Effector memory CD8-positive, alpha-beta T cell (primary cell): ENCODE measurements at places on chromosomes 16 and 17.

DNA sequence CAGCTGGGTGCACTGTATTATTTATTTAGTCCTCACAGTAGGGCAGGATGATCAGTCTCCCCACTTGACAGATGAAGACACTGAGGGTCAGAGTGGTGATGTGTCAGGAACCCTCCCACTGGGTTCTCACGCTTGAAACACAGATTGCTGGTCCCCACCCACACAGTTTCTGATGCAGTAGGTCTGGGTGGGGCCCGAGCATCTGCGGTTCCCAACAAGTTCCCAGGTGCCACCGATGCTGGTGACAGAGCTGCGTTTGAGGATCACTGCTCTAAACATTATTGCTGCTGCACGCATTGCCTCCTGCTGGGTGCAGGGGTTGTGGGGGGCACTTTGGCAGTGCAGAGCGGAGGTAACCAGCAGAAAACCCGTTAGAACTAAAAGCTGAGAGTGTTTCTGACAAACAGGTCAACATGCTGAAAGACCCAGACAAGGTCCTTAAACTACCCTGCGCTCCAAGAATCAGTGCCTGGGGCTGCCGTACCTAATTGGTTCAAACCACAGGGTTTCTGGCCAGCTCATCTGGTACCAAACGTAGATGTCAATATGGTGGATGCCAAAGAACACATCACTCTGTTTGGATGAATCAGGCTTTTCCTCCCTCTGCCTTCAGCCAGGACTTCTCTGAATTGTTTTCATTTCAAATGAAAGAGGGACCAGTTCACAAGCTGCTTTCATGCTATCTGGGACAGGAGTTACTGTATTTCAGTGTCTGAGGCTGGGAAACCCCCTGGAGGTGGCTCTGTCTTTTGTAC lies 76.0 kb downstream of the ABCC1 start:
- DNase-seq, result peak; percentile 7

- DNase-seq, result no peak
Measured at GRCh38 chr16:84500531-84500930, 3.9 kb downstream of the MEAK7 start.

DNA sequence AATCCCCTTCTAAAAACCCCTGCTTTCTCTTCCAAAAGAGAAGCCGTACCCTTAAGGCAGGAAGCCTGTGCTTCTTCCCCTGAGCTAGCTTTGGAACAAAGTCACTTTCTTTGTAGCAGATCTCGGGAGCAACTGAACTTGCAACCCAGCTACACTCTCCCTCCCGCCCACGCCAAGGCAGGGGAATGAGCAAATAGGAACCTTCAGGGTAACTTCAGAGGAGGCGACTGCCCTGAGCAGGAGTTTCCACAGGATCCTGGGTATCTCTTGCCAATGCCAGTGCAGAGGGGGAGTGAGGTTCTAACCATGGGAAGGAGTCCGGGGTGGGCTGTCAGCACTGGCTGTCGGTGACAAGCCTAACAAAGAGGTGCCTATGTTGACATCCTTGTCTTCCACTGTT lies 5.9 kb upstream of the PIRT start:
- DNase-seq, result no peak

- DNase-seq, result no peak
Measured at GRCh38 chr17:74466828-74467184, 372 bp downstream of the CD300A start.

DNA sequence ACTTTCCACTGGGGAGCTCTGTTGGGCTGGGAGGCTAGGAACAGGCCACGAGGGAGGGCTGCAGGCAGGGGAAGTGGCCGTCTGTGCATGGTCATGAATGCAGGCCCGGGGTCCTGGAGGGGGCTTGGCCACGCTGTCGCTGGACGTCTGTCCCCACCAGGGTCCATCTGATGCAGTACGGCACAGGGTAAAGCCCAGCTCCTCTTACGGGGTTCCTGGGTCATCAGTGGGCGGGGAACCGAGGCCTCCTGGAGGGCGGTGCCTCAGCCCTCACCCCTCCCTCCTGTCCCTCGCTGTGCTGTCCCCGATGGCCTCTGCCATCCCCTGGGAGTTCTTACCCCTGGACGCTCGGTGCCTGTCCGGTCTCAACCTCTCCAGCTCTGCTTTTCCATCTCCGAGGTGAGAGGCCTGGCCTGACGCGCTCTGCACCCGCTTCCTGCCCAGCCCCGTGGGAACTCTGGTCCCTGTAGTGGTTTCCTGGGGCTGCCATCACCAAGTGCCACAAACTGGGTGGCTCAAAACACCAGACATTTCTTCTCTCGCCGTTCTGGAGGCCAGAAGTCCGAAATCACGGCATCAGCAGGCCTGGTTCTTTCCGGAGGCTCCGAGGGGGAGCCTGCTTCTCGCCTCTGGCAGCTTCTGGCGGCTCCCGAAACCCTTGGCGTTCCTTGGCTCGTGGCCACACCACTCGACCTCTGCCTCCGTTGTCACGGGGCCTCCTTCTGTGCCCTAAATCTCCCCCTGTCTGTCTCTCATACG lies 182.8 kb downstream of the SEC14L1 start:
- DNase-seq, result no peak

DNA sequence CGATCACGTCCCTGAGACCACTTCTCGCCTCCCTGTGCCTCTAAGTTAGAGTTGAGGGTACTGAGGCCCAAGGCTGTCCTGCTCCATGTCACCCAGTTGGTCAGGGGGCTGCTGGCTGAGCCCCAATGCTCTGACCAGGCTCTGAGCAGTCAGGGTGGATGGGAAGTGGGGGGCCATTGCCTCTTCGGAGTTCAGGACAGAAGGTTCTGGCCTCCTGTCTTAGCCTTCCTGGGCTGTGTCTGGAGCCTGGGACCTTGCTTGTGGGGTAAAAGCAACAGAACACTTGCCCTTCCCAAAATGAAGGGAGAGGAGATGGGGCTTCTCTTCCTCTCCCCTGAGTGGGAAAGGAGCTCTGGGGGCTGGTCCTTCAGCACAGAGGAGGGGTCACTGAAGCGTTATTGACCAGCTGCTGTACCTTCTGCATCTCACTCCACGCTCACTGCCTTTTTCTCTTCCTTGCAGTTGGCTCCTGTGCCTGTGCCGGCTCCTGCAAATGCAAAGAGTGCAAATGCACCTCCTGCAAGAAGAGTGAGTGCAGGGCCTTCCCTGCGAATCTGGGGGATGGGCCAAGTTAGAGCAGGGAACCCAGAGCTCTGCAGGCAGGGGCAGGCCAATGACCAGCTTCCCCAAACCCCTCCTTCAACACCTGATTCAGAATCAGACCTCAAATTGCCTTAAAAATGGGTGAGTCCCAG lies 580 bp downstream of the MT1X start:
- no peak for DNase-seq

DNA sequence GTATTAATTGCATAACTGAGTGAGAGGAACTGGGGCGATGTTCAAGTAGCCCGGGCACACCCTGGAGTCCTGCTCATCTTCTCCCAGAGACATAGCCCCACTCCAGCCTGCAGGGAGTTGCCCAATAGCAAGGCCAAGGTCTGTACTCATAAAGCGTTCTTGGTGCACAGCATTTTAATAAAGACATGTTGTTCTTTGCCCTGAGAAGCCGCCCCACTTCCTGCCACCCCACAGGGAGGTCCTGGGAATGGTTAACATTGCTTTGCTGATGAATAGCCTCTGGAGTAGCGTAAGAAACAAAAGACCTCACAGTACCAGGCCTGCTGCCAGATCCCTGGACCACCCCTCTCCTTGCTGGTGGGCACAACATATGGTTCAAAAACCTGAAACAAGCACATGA lies 21.6 kb upstream of the CDH1 start:
- DNase-seq, result no peak

DNA sequence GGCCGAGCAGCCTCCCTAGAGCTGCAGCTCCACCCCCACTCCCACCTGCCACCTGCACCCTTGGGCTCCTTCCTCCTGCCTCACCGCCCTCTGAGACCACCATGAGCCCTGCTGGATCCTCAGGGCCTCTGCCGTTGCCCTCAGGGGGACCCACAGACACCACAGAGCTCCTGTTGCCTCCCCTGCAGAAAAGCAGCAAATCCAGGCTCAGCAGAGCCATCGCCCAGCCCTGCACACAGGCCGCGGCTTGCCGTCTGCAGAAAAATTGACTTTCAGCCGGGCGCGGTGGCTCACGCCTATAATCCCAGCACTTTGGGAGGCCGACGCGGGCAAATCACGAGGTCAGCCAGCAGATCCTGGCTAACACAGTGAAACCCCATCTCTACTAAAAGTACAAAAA lies 7.0 kb upstream of the PPP1R27 start:
- no peak for DNase-seq

GRCh38 chr16:73092236-73092781 lies 44.4 kb upstream of the ZFHX3 start:
- DNase-seq, result no peak

GRCh38 chr16:49701065-49701685 lies 154.7 kb downstream of the ZNF423 start:
- no peak for DNase-seq

DNA sequence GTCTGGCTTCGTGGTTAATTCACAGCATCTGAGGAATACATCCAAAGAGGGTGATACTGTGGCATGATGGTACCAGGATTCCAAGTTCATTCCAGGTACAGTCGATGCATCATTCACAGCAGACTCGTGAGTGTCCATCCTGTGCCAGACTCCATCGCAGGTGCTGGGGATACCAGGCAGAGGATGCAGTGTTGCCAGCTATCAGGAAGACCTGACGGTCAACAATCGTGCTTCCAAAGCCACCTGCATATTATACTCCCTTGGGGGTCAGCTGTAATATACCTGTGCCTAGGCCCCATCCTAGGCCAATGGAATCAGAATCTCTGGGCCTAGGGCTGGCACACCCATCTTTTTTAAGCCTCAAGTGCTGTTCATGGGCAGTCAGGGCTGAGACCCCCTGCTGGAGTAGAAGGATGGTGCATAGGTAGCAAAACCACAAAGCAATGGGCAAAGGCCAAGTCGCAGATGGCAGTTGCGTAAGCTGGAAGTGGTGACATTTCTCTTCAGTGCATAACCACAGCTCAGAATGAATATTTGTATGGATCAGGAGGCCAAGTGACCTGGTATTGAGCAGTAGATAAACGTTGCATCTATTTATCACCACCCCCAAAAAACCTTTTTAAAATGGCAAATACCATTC lies 42.9 kb upstream of the C16orf78 start:
- no peak for DNase-seq

DNA sequence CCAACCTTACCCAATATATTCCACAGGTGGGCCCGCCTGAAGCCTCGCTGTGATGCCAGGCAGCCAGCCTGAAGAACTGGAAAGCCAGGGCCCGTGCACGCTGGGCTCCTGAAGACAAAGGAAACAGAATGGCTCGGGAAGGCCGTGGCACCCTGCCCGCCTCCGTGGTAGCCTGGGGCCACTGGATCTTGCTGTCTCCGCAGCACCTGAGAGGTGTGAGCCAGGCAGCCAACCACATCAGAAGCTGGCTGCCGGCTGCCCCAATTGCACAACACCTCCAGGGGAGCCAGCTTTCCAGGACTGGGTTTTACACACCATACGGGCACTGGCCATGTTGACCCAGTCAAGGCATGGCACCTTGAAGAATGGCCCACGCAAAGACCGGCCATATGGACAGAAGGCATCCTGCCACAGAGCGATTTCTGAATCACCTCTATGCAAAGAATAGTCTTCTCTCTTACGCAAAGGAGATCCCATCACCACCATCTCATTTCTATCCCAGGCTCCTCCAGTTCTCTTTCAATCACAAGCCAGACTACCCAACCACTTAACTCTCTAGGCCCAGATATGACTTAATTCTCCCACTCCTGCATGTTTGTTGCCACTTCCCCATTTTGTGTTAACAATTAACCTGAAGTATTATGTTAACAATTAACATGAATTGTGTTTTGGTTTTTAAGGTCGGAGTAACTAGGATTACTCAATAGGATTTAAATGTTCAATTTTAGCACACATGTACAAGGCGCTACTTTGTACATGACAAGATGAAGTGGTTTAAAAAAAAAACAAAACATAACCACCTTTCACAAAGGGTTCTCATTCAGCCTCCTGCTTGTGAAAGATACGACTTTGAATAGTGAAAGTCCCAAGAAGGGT lies 32.1 kb downstream of the ZFHX3 start:
- DNase-seq, result no peak

- DNase-seq, result peak; percentile 82
Measured at GRCh38 chr16:68084504-68085258, 489 bp upstream of the NFATC3 start.

DNA sequence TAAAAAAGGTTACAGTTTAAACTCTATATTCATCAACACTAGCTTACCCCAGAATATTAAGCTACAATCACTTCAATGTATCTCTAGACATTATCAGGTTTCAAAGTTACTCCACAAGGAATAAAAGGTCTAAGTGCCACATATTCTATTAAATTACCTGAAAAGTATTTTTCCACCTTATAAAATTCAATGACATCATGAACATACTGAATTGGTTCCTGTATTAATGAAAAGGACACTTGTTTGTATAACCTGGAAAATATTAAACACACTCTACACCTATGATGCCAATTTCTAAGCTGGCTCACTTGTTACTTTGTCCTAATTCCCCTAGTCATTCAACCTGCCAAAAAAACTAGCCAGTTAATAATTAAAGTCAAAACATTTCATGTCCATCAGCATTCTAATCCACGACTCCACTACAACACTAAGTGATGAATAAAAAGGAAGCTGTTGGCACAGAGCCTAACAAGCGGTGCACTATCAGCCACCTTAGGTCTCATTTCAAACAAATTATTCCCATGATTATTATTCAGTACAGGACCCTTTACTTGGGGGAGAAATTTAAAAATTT lies 12.2 kb downstream of the MED13 start:
- DNase-seq, result no peak

DNA sequence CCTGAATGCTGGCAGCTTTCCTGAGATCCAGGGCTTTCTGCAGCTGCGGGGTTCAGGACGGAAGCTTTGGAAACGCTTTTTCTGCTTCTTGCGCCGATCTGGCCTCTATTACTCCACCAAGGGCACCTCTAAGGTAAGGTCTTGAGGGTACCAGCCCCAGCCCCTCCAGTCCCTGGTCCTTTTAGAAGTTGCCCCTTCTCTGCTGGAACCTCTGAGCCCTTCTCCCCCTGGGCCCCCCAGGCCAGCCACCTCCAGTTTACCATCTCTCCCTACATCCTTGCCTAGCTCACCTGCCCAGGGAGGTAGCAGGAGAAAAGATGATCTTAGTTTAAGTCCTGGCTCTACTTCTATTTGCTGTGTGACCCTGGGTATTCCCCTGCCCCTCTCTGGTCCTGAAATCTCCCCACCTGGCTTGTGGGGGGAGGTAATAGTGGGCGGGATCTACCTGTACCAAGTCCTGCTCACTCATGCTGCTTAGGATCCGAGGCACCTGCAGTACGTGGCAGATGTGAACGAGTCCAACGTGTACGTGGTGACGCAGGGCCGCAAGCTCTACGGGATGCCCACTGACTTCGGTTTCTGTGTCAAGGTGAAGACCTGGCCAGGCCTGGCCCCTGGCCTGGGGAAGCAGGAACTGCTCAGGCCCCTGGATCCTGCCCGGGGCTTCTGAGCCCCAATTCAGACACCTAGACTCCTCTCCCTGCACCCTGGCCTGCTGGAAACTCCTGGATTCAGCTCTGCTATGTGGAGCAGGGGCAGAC lies 6.5 kb downstream of the GRB7 start:
- DNase-seq, result no peak

GRCh38 chr17:50834429-50835300 lies 721 bp upstream of the WFIKKN2 start:
- no peak for DNase-seq

- DNase-seq, result no peak
Measured at GRCh38 chr17:51828901-51829300, 329.6 kb downstream of the CA10 start.

GRCh38 chr16:26078716-26079355 lies 387.1 kb downstream of the HS3ST4 start:
- no peak for DNase-seq
